ENCODE measurements at places on chromosomes 16 and 17. TPM values are rescaled to one million over a fixed set of nuclear protein-coding genes. Genes with fewer than 3 reads are reported as not detected.

- no peak overlapping the region for H3K27ac ChIP-seq
- H3K4me1 ChIP-seq = peaks cover 18% of the 10 kb centered on the region
- H3K27me3 ChIP-seq = no peaks in the 10 kb centered on the region
- H3K36me3 ChIP-seq = peaks cover 22% of the 10 kb centered on the region
- DNase-seq = no peak
- H3K4me3 ChIP-seq = no peak overlapping the region
Measured at GRCh38 chr17:20206591-20206990, 197.4 kb downstream of the SPECC1 start.

GRCh38 chr17:31515267-31515666 is 123.8 kb downstream of the RAB11FIP4 start:
- H3K27me3 ChIP-seq = no peaks in the 10 kb centered on the region
- H3K36me3 ChIP-seq = peaks cover 17% of the 10 kb centered on the region
- H3K27ac ChIP-seq = no peak overlapping the region
- H3K4me1 ChIP-seq = no peaks in the 10 kb centered on the region
- no peak overlapping the region for H3K4me3 ChIP-seq
- DNase-seq = no peak

The RNF43 gene
- total RNA-seq = 0.42 TPM

DNA sequence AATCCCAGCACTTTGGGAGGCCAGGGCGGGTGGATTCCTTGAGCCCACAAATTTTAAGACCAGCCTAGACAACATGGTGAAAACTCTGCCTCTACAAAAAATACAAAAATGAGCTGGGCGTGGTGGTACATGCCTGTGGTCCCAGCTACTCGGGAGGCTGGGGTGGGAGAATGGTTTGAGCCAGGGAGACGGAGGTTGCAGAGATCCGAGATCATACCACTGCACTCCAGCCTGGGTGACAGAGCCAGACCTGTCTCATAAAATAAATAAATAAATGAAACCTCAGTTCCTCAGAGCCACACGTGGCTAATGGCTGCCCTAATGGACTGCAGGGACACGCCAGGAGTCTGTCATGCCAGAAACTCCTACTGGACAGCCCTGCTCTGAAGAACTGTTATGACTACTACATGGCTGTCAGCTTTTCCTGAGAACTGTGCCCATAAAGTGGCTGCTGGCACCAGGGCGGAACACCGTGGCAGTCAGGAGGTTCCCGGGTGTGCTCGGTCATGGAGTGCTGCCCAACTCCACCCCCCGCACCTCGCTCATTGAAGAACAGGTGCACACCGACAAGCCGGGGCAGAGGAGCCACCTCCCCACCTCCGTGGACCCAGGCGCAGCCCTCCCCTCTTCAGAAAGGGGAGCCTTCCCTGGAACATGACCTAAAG is 4.3 kb downstream of the TMEM11 start:
- no peak overlapping the region for H3K27ac ChIP-seq
- H3K27me3 ChIP-seq = no peaks in the 10 kb centered on the region
- no peak for DNase-seq
- peaks cover 25% of the 10 kb centered on the region for H3K36me3 ChIP-seq

All from H9 (cell line).